ENCODE measurements at places on chromosomes 3 and 15. TPM values are rescaled to one million over a fixed set of nuclear protein-coding genes. Genes with fewer than 3 reads are reported as not detected.
A peak's percentile ranks its signal among the peaks of the same experiment; 100 is the strongest.

The P3H2 gene
- total RNA-seq = 3.7 TPM

The ZPLD1 gene
- total RNA-seq = 0.23 TPM

The GOLGA6D gene
- total RNA-seq = 0.05 TPM

The LRRC2 gene
- total RNA-seq = 6.6 TPM

The AHSG gene
- total RNA-seq = 965 TPM

DNA sequence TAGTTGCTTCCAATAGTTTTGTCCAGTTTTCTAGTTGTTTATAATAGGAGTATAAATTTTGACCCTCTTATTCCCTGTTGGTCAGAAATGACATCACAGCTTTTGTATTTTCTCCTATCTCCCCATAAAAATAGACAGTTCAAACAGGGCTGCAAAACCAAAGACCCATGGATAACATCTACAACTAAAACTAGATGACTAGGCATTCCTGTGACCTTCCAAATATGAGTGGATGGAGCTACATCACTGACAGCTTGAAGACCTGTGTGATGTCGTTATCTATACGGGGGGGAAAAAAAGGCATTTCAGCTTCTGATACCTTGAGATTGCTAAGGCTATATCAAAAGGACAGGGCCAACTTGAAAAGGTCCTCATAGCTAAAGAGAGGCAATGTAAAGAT is 84.6 kb downstream of the REC114 start:
- DNase-seq = no peak
- H3K4me3 ChIP-seq = no peak overlapping the region
- no peaks in the 10 kb centered on the region for H3K36me3 ChIP-seq
- H3K27ac ChIP-seq = no peak overlapping the region
- no peaks in the 10 kb centered on the region for H3K27me3 ChIP-seq

- no peaks in the 10 kb centered on the region for H3K36me3 ChIP-seq
- no peak overlapping the region for H3K4me3 ChIP-seq
- H3K27ac ChIP-seq = no peak overlapping the region
- no peaks in the 10 kb centered on the region for H3K4me1 ChIP-seq
- no peak for DNase-seq
Observed at GRCh38 chr3:101962055-101962454, 112.7 kb downstream of the NFKBIZ start.

DNA sequence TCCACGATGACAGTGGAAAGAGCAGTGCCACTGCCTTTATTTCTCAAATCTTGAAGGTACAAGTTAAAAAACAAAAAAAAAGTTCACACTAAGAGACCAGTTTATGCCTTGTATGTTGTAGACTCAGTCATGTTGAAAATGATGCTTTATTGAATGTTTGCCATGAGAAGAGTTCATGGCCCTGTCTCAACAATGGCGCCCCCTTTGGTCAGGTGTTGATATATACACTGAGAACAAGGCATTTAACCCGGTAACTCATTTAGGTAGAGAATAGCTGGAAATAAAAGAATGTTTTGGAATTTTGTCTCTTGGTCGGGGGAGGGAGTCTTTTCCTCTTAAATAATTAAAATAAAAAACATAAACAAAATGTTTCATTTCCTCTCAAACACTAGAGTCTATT is 145.6 kb upstream of the SLC2A2 start:
- no peak for DNase-seq
- no peak overlapping the region for H3K27ac ChIP-seq
- no peaks in the 10 kb centered on the region for H3K36me3 ChIP-seq
- no peaks in the 10 kb centered on the region for H3K4me1 ChIP-seq

GRCh38 chr3:176692966-176693785 is 504.1 kb downstream of the TBL1XR1 start:
- H3K27me3 ChIP-seq = no peaks in the 10 kb centered on the region
- H3K27ac ChIP-seq = no peak overlapping the region
- no peaks in the 10 kb centered on the region for H3K4me1 ChIP-seq

- no peak overlapping the region for H3K4me3 ChIP-seq
- no peak for DNase-seq
- H3K36me3 ChIP-seq = peaks cover 8% of the 10 kb centered on the region
- no peaks in the 10 kb centered on the region for H3K4me1 ChIP-seq
Observed at GRCh38 chr3:195526492-195526891, 16.6 kb downstream of the PPP1R2 start.

DNA sequence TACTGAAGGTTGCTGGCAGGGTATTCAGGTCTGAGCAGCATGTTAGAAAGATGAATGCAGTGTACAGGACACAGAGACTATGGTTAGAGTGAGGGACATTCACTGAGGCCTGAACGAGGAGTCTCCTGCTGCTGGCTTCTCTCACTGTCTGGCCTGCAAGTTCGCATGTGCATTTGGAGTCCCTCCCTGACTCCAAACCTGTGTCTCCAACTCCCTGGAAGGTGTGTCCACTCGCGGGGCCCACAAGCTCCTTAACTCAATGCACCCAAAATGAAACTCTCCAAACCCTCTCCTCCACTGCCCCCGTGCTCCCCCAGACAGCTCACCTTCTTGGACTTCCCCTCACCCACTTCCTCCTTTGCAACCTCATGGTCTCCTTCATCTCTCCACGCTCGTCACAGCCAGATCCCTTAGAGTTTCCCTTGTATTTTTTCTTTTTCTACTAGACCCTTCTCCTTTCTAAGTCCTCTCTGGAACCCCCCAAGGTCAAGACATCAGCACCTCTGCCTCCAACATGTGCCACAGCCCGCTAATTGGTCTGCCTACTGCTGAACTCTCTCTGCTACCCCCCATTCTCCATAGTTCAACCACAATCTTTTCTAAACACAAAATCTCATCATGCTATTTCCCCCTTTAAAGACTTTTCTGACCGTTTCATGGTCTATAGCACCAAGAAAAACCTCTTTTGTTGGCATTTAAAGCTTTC is 58.3 kb downstream of the HES1 start:
- no peaks in the 10 kb centered on the region for H3K4me1 ChIP-seq
- no peak overlapping the region for H3K27ac ChIP-seq
- H3K4me3 ChIP-seq = no peak overlapping the region

DNA sequence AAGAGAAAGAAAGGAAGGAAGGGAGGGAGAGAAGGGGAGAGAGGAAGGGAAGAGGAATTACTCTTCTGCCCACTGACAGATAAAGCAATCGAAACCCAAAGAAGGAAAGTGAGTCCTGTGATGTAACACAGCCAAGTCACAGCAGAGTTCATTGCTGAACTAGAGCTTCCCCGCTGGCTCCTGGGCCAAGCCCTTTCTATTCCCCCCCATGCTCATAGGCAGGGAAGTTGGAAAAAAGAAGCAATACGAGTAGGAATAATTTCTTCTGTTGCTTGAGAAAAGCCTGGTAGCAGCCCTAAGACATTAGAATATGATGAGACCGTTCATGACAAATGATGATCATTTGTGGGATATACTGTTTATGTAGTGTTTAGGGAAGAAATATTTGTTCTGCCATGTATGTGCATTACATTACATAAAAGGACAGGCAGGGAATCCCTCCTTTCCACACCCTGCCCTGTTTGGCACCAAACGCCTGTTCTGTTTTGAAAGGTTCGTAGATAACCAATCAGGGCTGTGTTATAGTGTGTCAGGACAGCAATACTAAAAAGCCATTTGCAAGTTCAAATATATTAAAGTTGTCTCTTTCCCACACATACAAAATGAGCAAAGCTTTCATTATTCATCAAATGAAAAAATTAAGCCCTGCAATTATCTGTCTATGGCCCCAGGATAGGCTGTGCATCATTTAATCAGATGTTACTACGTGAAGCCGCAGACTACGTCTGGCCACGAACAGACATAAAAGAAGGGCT is 111.0 kb upstream of the TRPM1 start:
- no peaks in the 10 kb centered on the region for H3K27me3 ChIP-seq
- no peaks in the 10 kb centered on the region for H3K36me3 ChIP-seq
- H3K4me1 ChIP-seq = peaks cover 2% of the 10 kb centered on the region
- no peak for DNase-seq

DNA sequence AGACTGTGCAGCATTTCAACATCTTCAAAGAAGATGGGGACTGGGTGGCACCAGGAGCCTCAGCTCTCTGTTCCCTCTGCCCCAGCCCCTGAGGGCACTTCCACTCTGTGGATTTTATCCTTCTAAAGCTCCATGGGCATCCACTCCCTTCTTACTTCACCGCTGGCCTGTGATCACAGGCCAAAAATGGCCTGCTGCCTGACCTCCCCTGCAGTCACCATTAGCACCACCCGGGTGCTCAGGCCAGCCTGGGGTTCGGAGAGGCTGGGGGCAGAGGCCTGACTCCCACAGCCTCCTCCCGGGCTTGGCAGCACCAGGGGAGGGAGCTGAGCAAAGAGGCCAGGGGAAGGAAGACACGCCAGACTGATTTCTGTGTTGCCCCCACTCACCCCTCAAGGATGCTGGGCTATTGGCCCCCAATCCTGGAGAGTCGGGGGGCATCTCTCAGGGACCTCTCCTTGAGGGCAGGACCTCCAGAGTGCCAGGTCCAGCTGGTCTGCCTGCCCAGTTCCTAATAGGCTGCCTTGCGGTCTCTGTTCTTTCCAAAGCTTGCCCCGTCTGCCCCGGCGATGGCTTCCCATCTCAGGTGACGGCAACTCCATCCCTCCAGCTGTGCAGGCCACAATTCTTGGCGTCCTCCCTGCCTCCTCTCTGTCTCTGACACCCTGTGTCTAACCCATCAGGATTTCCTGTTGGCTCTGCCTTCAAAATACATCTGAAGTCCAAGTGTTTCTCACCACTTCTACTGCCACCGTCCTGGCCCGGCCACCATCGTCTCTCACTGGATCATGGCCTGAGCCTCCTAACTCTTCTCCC is 67.1 kb downstream of the EXOG start:
- no peaks in the 10 kb centered on the region for H3K36me3 ChIP-seq
- H3K4me1 ChIP-seq = no peaks in the 10 kb centered on the region
- DNase-seq = no peak

DNA sequence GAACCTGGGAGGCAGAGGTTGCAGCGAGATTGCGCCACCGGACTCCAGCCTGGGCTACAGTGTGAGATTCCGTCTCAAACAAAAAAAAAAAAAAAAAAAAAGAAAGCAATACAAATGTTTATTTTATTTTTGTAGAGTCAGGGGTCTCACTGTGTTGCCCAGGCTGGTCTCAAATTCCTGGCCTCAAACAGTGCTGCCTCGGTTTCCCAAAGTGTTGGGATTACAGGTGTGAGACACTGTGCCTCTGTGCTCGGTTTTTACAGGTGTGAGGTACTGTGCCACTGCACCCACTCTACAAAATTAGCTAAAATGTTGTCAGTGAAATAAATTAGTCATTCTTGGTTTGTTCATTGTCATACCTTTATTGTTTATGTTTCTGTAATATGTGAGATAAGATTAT is 5.5 kb downstream of the PIAS1 start:
- no peak overlapping the region for H3K27ac ChIP-seq
- peaks cover 26% of the 10 kb centered on the region for H3K4me1 ChIP-seq
- no peaks in the 10 kb centered on the region for H3K27me3 ChIP-seq
- no peak overlapping the region for H3K4me3 ChIP-seq

GRCh38 chr15:98592136-98592535 is 56.2 kb upstream of the IGF1R start:
- peaks cover 9% of the 10 kb centered on the region for H3K27me3 ChIP-seq
- no peak overlapping the region for H3K27ac ChIP-seq
- H3K4me1 ChIP-seq = no peaks in the 10 kb centered on the region
- no peaks in the 10 kb centered on the region for H3K36me3 ChIP-seq

GRCh38 chr3:149535333-149535685 is 60.8 kb downstream of the TM4SF4 start:
- DNase-seq = no peak
- no peak overlapping the region for H3K27ac ChIP-seq
- H3K4me1 ChIP-seq = peaks cover 29% of the 10 kb centered on the region

- no peak overlapping the region for H3K4me3 ChIP-seq
- H3K27ac ChIP-seq = peak overlapping the region; percentile 55
- no peaks in the 10 kb centered on the region for H3K27me3 ChIP-seq
- no peak for DNase-seq
Observed at GRCh38 chr3:113912552-113913236, 35.1 kb upstream of the ZDHHC23 start.

DNA sequence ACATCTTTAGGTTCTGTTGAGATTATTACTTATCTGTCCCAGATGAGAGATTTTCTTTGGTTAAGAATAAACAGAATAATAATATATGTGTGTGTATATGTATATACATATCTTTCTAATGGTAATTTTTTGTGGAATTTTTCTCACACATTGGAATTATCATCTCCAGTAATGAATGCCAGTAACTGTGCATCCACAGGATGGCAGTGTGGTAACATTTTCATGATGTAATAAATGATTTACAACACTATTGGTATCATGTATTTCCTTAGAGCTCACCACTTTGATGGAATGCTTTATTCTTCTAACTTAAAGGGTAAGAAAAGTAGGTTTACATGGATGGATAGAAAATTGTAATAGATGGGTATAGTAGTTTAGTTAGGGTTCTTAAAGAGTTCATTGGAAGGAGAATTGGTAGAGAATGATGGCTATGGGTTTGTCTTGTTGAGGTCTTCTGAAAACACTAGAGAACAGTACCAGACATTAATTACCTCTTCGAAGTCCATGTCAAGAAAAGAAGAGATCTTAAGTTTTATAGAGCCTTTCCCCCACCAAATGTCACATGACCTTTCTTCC is 78.1 kb downstream of the STT3B start:
- no peaks in the 10 kb centered on the region for H3K27me3 ChIP-seq
- H3K4me1 ChIP-seq = no peaks in the 10 kb centered on the region
- no peak overlapping the region for H3K27ac ChIP-seq
- no peak overlapping the region for H3K4me3 ChIP-seq
- DNase-seq = no peak

DNA sequence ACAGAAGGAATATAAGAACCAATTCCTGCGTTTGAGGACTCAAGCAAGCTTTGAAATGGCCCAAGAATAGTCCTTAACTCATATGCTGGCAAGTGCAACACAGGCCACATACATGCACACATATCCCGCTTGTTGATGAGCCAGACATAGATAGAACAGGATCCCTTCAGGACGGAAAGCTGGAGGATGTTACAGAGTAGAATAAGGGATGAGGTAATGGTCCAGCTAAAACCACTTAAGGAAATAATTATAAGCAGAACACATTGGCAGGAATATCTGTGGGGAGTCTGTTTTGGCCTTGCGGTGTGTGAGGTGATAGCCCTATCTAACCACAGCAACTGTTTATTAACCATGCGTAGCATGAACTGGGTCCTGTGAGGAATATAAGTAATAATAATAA is 25.0 kb downstream of the SCG3 start:
- H3K27me3 ChIP-seq = no peaks in the 10 kb centered on the region
- H3K4me1 ChIP-seq = no peaks in the 10 kb centered on the region
- no peak for DNase-seq
- H3K27ac ChIP-seq = no peak overlapping the region
- no peaks in the 10 kb centered on the region for H3K36me3 ChIP-seq
- H3K4me3 ChIP-seq = no peak overlapping the region

DNA sequence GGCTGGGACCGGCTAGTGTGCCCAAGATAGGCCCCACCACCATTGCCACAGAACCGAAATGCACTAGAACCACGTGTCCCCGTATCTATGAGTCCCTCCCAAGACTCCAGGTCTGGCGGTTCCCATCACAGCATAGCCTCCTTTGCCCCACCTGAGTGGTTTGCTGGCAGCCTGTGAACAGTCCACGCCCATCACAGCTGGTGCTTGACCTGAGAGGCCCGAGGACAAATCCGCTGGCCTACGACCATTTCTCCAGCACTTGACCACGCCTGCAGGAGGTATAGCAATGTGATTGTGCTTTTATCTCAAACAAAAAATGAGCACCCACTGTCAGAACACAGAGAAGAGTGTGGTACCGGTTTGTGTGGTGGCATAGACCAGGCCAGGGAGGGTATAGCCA is 736.7 kb upstream of the GBE1 start:
- H3K36me3 ChIP-seq = no peaks in the 10 kb centered on the region
- no peak for DNase-seq
- H3K4me1 ChIP-seq = no peaks in the 10 kb centered on the region
- no peak overlapping the region for H3K27ac ChIP-seq

All from liver (tissue), 10 donors.